Astrocyte of the cerebellum (primary cell): ENCODE measurements at places on chromosomes 12 and 14.

DNA sequence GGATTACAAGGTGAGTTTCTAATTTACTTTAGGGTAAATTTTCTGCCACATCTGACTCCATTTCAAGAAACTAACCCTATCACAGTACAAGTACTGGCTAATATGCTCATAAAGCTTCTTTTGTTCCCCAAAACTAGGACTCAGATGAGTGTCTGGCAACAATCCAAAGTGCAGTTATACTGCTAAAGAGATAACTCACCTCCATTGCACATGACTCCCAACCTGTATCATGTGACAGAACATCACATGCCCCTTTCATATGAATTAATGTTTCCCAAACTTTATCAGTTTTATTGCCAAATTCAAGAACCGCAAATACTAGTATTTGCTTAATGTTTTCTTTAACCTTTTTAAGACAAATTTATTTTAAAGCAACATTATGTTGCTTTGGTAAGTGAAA lies 3.9 kb upstream of the PPP1R12A start:
- DNase-seq: no peak

DNA sequence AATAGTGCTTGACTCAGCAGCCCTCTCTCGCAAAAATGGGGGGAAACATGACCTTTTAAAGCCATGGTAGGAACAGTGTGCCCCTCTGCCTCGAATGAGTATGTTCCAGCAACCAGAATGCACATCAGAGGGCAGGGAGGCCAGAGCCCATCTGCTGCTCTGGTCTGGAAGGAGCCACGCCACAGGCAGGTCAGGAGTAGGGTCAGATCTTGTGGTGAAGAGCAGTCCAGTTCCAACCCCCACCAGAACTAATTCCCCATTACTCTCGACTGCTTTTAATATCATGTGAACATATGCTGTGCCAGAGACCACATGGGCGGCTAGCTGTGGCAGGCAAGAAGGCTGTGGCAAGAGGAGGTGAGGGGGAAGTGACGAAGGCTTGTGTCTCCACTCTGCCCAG lies 34.6 kb upstream of the TMX1 start:
- peak; percentile 2 for DNase-seq

- no peak for DNase-seq
Measured at GRCh38 chr12:126570566-126570965, 1505.3 kb downstream of the AACS start.

GRCh38 chr12:68267892-68268396 lies 14.5 kb upstream of the IL22 start:
- DNase-seq: peak; percentile 36

GRCh38 chr12:106673141-106673540 lies 90.3 kb downstream of the RFX4 start:
- no peak for DNase-seq
